T follicular helper cell (primary cell): ENCODE measurements at places on chromosomes 5 and 9.

GRCh38 chr9:71858812-71859211, 52.2 kb downstream of the ABHD17B start:
- DNase-seq, result no peak

DNA sequence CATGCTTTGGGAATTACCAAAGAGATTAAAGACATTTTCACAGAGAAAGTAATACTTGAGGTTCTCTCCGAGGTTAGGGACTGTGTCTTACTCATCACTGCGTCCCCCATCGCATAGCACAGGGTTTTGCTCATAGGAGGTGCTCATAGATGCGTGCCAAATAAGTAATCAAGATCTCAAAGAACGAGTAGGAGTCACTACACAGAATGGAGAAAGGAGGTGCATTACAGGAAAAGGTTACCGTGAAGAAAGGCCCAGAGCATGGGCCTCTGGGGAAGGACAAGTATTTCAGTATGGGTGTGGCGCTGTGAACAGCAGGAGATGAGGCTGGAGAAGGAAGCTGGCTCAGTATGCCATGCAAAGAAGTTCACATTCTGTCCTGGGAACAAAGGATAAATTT, 182.4 kb downstream of the ACTL7B start:
- DNase-seq, result no peak

GRCh38 chr5:90802474-90803317, 244.1 kb downstream of the ADGRV1 start:
- no peak for DNase-seq

- no peak for DNase-seq
Observed at GRCh38 chr5:69416180-69416579, 1.3 kb downstream of the MARVELD2 start.

DNA sequence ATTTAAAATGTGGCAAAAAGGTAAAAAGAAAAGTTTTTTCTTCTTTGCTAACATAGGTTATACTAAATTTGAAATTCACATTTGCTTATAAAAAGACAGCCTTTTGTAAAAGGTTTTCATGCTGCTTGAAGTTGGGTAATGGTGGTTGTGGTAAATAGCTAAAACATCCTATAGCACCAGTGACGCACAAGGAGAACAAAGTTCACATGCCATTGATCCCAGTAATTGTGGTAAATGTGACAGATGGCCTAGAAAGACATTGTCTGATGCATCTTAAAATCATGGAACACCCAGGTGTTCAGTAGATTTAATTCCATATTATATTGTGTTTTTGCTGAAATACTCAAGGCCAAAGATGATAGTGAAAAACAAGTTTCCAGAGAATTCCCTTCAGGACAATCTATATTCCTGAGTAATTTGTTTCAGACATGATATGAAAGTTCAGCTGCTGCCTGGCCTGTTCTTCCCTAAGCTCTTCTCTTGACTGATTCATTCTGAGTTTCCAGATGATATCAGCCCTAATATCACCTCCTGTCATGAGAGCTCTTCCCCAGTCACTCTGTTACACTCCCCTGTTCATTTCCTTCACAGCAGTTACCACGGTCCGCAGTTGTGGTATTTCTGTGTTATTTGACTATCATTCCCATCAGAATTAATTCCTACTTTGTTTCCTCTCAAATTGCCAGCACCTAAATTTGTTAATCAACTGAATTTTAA, 4.6 kb upstream of the FBXL17 start:
- no peak for DNase-seq

DNA sequence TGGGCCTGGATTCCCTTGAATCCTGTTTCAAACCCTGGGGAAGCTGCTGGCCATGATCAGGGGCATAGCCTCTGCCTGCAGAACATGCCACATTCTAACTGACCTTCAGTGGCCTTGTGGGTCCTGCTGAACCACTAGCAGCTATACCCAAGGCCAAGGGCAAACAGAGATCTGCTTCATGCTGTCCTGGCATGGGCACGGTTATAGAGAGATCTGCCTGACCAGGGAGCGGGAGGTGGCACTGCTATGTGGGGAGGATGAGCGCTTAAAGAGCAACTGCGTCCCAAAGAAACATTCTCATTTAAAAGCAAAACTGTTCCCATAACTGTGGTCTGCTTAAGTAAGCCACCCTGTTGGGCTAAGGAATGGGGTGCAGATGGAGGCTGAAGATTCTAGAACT, 36.5 kb upstream of the SYNPO start:
- DNase-seq, result no peak

GRCh38 chr5:148457183-148457620, 73.4 kb downstream of the FBXO38 start:
- DNase-seq, result peak; percentile 8

DNA sequence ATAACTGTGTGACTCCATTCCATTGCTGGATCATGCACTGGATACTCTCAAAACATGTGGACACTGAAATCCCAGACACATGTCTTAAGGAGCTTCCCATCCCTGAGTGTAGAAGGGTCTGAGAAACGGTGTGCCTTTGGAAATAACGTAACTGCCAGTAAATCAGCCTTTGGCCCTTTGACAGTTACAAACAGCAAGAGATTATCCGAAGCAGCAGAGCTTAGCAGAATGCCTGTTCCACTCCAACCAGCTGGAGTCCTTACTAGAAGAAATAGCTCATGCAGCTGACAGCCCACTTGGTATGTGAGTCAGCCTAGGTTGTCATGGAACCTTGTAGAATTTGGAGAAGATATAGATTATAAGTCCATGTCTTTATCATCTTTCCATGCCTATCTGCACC, 7.0 kb downstream of the TMEM252 start:
- DNase-seq, result no peak

DNA sequence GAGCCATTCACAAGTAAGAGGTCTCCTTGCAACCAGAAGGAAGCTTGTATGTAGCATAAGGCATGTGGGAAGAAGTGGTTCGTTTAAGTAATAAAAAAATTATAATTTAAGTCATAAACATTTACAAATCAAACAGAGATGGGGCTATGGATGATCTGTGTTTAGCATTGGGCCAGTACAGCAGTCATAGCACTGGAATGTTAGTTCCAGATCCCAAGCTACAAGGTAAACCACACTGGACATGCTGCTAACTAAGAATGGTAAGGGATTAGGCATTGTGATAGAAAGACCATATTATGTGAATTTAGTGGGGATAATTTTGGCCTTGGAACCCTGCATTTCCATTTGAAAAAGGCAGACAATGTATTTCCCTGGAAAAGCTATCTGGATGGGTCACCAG, 170.4 kb upstream of the KCNN2 start:
- no peak for DNase-seq

DNA sequence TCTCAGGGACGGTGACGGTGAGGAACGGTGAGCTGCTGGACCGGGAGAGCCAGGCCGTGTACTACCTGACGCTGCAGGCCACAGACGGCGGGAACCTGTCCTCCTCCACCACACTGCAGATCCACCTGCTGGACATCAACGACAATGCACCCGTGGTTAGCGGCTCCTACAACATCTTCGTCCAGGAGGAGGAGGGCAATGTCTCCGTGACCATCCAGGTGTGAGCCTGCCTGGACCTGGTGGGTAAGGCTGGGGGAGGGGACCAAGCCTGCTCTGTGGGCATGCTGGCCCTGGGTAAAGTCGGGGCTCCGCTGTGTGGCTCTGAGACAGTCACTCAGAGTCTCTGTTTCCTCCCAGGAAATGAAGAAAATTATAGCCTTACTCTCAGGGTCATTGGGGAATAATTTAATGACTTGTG, 29.3 kb downstream of the CDHR2 start:
- peak; percentile 27 for DNase-seq

- DNase-seq, result no peak
Observed at GRCh38 chr9:137409515-137409914, 13.4 kb downstream of the EXD3 start.

- no peak for DNase-seq
Observed at GRCh38 chr5:168995024-168995423, 305.9 kb downstream of the SLIT3 start.

GRCh38 chr5:138696501-138696900, 56.7 kb upstream of the CTNNA1 start:
- DNase-seq, result no peak

DNA sequence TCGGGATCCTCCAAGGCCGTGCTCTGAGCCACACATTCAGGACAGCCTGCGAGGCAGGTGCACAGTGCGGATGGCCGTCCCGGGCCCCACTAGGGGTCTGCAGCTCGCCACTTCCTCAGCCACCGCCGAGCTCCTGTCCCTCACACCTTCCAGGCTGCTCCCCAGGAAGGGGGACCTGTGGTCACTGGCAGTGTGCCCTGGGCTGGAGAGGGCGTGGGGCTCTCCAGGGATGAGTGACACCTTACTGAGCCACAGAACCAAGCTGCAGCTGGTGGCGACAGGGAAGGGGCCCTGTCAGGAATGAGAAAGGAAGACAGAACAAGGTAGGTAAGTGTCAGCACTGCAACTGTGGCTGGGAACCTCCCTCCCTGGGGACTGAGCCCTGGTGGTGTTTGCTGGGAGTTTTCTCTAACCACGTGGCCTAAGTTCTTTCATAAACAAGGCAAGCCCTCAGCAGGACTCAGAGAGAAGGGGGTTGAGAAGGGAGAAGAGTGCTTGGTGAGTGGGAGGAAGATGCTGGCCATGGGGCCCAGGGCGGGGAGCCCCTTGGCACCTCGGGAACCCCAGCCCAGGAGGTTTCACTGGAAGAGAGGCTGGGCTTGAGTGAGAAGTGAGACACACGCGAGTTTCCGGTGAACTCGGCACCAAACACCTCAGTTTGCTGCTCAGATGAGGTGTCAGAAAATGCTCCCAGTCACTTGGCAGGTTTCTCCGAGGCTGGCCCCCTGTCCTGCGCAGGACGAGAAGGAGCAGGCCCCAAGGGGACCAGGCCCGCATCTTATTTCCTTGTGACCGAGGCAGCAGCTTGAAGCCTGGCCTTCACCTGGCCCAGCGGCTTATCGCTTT, 5.2 kb downstream of the IL13 start:
- DNase-seq, result no peak

DNA sequence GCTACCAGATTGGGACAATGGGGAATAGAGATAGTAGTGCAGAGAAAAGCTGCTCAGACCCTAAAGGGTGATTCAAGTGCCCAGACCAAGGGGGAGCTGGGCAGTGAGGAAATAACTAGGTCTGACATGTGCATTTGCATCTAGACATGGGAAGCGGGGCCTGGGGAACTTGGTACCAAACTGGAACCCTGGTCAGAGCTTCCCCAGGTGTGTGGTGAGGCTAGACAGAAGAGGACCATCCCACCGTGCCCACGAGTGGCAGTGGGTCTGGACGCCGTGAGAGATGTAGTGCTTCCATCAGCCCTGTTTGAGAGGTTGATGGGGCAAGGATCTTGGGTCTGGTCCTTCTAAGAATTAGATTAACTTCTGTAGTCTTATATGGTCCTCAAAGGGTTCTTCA, 7.6 kb downstream of the TMEM8B start:
- no peak for DNase-seq

- no peak for DNase-seq
Observed at GRCh38 chr9:115855458-115856133, 298.0 kb upstream of the PAPPA start.

- no peak for DNase-seq
Observed at GRCh38 chr5:83147593-83147992, 70.2 kb downstream of the XRCC4 start.

GRCh38 chr5:152527358-152528052, 122.4 kb upstream of the NMUR2 start:
- no peak for DNase-seq

DNA sequence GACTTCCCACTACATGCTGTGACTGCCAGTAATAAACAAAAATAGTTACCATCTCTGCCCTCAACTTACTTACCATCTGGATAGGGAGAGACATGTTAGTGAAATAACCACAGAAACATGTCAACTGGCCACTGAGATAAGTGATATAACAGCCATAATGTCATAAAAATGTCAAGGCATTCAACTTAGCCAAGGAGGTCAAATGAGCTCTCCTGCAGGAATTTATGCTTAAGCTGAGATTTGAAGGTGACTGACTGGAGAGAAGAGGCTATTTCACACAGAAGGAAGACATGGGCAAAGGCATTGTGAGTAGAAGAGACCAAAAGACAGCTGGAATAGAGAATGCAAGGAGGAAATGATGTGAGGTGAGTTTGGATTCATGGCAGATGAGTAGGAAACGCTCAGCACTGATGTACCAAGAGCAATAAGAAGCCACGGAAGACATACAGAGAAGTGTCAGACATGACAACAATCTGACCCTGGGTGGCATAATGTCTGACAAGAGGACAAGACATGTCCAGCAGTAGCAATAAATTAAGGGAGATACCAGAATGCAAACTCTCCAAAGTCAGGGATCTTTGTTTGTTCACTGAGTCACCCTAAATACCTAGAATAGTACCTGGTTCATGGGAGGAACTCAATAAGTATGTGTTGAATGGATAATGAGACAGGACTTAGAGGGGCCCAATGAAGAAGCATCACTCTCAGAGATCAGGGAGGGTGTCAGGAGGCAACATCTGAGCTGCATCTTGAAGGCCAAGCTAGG, 318.8 kb downstream of the ACTL7B start:
- no peak for DNase-seq

GRCh38 chr5:53066088-53066487, 43.5 kb downstream of the MOCS2 start:
- DNase-seq, result no peak

GRCh38 chr9:73125651-73126050, 26.0 kb upstream of the ANXA1 start:
- DNase-seq, result no peak

GRCh38 chr9:14245901-14246525, 67.9 kb downstream of the NFIB start:
- no peak for DNase-seq

DNA sequence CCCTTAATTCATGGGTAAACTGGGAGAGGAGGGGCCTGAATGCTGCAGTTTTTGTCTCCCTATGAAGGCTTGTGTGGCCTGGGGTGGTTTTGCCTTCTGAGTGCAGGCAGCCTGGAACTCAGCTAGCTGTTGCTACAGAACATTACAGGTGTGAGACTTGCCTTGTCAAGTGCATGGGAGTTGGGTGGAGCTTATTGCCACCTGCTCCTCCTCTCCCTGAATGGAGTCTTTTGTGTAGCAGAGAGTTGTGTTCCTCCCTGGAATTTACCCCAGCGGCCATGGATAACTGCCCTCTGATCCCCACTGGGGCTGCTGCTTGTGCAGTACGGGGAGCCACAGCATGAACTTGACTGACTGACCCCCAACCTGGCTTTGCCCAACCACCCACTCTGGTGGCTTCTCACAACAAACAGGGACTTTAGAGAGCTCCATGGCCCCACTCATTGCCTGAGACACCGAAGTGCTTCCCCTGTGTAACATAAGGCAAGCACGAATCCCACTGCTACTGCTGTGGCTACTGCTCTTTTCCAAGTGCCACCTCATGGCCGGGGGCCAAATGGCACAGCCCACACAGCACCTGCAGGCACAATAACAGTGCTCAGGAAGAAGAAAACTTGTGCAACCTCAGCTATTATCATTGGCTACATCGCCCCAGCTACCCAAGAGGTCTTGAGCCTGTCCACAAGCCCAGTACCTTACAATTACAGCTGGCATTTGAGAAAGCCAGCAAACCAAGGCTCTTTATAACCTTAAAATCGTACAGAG, 942.9 kb downstream of the CDH18 start:
- no peak for DNase-seq

DNA sequence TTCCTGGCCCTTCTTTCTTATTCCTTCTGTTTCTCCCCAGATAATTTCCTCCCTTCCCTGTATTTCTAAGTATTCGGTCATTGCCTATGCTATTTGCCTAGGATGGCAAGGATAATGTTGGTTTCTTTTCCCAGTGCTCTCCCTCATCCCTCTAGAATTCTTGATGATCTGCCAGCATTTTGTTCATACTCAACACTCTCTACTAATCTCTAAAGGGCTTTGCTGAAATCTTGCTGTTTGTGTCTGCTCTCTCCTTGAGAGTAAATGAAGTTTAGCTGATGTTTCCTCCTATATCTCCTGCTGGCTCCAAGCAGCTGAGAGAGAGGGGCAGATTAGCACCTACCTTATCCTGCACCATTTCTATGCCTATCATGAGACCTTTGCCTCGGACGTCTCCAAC, 38.1 kb downstream of the AGXT2 start:
- no peak for DNase-seq

- no peak for DNase-seq
Observed at GRCh38 chr9:27441741-27442070, 82.4 kb upstream of the IFNK start.
